ENCODE measurements at places on chromosomes 2 and 18. TPM values are rescaled to one million over a fixed set of nuclear protein-coding genes. Genes with fewer than 3 reads are reported as not detected.

GEN1 gene
- total RNA-seq = 5.8 TPM

PJVK gene
- total RNA-seq = 1.8 TPM

DPP4 gene
- 15.2 TPM for total RNA-seq

CCDC93 gene
- 12.1 TPM for total RNA-seq

CRYBA2 gene
- total RNA-seq = not detected

CIDEA gene
- total RNA-seq = not detected

FSHR gene
- not detected for total RNA-seq

NTSR2 gene
- not detected for total RNA-seq

SKOR2 gene
- not detected for total RNA-seq

G6PC2 gene
- total RNA-seq = not detected

FIGLA gene
- not detected for total RNA-seq

DNAH6 gene
- 1.9 TPM for total RNA-seq

SPOPL gene
- total RNA-seq = 11.3 TPM

DBI gene
- total RNA-seq = 194 TPM

FHOD3 gene
- 0.40 TPM for total RNA-seq

OR6B2 gene
- total RNA-seq = not detected

MAP3K19 gene
- total RNA-seq = not detected

LMAN1 gene
- 118 TPM for total RNA-seq

LRRC30 gene
- total RNA-seq = not detected
